ENCODE measurements at places on chromosomes 3 and 15. TPM values are rescaled to one million over a fixed set of nuclear protein-coding genes. Genes with fewer than 3 reads are reported as not detected.

The CLDN16 gene
- total RNA-seq = not detected

The MYLK gene
- total RNA-seq = 19.4 TPM

The MPI gene
- 27.7 TPM for total RNA-seq

The OCA2 gene
- total RNA-seq = not detected

The SLC30A4 gene
- 8.5 TPM for total RNA-seq

The FHIT gene
- total RNA-seq = 0.76 TPM

The IL17RB gene
- under 0.01 TPM for total RNA-seq

The GOLGA6D gene
- not detected for total RNA-seq

The VIPR1 gene
- 0.09 TPM for total RNA-seq

The IL16 gene
- total RNA-seq = 3.3 TPM

The FRMD4B gene
- 67.5 TPM for total RNA-seq

The RBM6 gene
- 34.6 TPM for total RNA-seq

The GRK7 gene
- not detected for total RNA-seq

The CMSS1 gene
- 6.2 TPM for total RNA-seq

The RASGRP1 gene
- total RNA-seq = 0.11 TPM

The ZNF860 gene
- total RNA-seq = 1.5 TPM

The GUCA1C gene
- not detected for total RNA-seq

The PIGBOS1 gene
- total RNA-seq = 8.5 TPM

The SLC22A14 gene
- under 0.01 TPM for total RNA-seq

The ZPLD1 gene
- not detected for total RNA-seq

The GOLGA8R gene
- total RNA-seq = 0.33 TPM

The KPNA1 gene
- total RNA-seq = 27.1 TPM

The GPR149 gene
- total RNA-seq = not detected

The CFAP100 gene
- not detected for total RNA-seq

The CELF6 gene
- 0.17 TPM for total RNA-seq

The ZNF385D gene
- total RNA-seq = 0.86 TPM

The LRRIQ4 gene
- total RNA-seq = not detected

The ATP10A gene
- total RNA-seq = 0.54 TPM

The AQP9 gene
- total RNA-seq = not detected

The RGMA gene
- total RNA-seq = not detected

The POLQ gene
- total RNA-seq = 1.9 TPM

The ATP2B2 gene
- total RNA-seq = not detected

The AHSG gene
- total RNA-seq = 0.09 TPM

The CEMIP gene
- 0.17 TPM for total RNA-seq

The STAB1 gene
- total RNA-seq = 199 TPM

The CADPS gene
- total RNA-seq = not detected

The OR5K2 gene
- total RNA-seq = not detected

The ADAM10 gene
- 277 TPM for total RNA-seq

The SETD5 gene
- 34.2 TPM for total RNA-seq

The KBTBD13 gene
- not detected for total RNA-seq

The TF gene
- 0.33 TPM for total RNA-seq

The ITIH1 gene
- not detected for total RNA-seq

The DPPA2 gene
- not detected for total RNA-seq

The TMEM40 gene
- total RNA-seq = not detected

The PRSS50 gene
- not detected for total RNA-seq

Measured in dermis lymphatic vessel endothelial cell (primary cell).